ENCODE measurements at places on chromosomes 12 and 14. TPM values are rescaled to one million over a fixed set of nuclear protein-coding genes. Genes with fewer than 3 reads are reported as not detected.

- ATAC-seq = no peak
Observed at GRCh38 chr12:94609917-94610443, 40.4 kb downstream of the TMCC3 start.

- no peak for ATAC-seq
Observed at GRCh38 chr12:101078536-101079285, 131.3 kb downstream of the SLC5A8 start.

- ATAC-seq = no peak
Observed at GRCh38 chr12:9143929-9144729, 28.4 kb upstream of the A2M start.

CCDC196 gene
- total RNA-seq = not detected

SYCP3 gene
- total RNA-seq = not detected

YAF2 gene
- 42.3 TPM for total RNA-seq

Data from gastroesophageal sphincter (tissue), 4 donors.